NCI-H345 (cell line): ENCODE measurements at places on chromosomes 7 and 10.
A peak's percentile ranks its signal among the peaks of the same experiment; 100 is the strongest.

GRCh38 chr10:124602646-124603365, 141.2 kb downstream of the LHPP start:
- DNase-seq = no peak

GRCh38 chr7:44177570-44178131, 11.6 kb downstream of the GCK start:
- DNase-seq = peak; percentile 56

- no peak for DNase-seq
Observed at GRCh38 chr10:88417387-88418030, 165.6 kb downstream of the RNLS start.

DNA sequence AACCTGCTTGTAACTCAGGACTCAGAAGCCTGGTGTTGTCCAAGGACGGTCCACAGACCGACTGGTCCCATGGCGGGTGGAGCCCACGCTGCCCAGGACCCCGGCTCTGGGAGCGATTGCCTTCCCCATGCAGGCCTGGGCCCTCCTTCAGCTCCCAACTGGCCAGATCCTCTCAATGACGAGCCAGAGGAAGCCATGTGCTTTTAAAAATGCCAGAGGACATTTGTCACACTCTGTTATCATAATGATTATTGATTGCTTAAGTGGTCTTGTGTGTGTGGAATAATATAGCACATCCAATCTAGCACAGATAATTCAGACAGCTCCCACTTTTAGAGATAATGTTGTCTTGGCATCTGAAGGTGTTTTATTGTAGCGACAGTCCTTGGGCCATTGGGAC, 22.6 kb upstream of the OGDHL start:
- no peak for DNase-seq

DNA sequence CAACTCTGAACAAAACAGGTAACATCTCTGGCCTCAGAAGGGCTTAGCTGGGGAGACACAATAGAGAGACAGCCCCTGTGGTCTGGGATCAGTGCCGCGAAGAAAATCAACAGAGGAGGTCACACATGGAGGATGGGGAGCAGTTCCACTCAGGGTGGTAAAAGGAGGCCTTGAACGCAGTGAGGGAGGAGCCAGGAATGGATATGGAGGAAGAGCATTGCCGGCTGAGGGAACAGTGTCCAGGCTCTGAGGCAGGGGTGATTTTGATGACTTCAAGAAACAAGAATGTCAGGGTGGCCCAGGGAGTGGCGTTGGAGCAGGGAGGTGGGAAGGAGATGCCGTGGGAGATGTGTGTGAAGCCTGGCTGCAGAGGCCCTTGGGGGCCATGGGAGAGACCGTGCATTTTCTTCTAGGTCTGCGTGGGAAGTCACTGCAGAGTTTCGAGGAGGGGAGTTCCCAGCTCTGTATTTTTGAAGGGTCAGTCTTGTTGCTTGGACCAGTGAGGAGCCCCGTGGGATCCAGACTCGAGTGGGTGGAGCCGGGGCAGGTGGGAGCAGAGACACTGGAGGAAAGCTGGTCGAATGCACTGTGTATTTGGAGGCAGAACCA, 35.7 kb upstream of the SH2D4B start:
- no peak for DNase-seq

GRCh38 chr7:92790992-92791391, 45.4 kb downstream of the CDK6 start:
- no peak for DNase-seq

- DNase-seq = no peak
Observed at GRCh38 chr10:30455816-30456215, 21.8 kb downstream of the MAP3K8 start.

GRCh38 chr7:114718861-114719260, 203.0 kb upstream of the MDFIC start:
- DNase-seq = no peak

DNA sequence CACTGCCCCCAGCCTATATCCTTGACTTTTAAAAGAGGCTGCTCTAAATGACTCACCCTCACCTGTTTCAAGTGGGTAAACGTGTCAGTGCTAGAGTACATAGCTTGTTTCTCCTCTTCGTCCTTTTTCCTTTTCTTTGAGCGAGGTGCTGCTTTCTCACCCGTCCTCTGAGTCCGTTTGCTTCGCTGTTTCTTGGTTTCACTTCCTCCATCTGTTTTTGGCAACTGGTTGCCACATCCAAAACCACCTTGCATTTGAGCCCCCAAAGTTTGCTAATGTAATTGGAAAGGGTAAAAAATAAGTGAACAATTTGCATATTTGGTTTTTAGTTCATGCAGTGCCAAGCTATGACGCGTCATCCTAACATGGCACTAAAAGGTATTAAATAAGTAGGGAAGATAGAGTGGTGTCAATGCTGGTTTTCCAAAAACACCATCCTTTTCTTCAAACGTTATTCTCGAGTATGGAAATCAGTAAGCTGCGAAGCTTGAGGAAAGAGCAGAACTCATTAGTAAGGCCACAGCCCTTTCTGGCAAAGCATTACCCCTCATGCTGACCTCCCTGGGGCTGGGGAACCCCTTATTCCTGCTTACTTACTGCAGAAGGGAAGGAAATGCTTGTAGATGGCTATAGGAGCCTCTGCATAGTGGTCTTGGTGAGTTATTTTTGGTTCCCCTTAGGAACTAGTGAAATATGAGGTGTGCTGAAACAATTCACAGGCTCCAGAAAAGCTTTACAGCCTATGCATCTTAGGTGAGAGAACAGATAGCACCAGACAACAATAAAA, 133.5 kb downstream of the GALNT11 start:
- DNase-seq = no peak

DNA sequence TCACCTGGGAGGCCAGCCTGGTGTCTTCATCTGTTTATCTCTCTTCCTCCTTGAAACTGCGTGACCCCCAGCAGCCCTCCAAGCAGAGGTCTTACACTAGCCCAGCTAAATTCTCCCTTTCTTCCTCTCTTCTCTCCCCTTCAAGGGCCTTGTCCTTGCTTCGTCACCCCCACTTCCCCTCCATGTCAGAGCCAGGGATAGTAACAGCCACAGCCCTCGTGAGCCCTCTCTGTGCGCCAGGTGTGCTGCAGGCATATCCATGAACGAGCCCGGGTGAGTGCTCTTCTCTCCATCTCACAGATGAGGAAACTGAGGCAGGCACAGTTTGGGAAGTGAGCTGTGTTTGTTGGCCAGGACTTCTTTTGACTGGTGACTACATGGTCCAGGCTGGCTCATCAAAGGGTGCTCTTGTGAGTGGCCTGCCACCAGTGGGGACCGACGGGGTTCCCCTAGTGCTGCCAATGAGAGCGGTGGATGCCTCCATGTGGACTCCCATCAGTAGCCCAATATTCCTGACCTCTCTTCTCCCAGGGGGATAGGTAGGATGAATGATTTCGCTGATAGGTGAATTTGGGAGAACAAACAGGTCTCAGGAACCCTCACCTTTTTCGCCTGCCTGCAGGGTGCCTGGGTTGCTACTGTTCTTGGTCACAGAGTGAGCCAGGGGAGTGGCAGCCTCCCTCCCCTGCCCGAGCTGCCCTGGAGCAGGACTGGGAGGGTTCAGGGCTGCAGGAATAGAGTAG, 38.1 kb downstream of the ADRA2A start:
- no peak for DNase-seq

DNA sequence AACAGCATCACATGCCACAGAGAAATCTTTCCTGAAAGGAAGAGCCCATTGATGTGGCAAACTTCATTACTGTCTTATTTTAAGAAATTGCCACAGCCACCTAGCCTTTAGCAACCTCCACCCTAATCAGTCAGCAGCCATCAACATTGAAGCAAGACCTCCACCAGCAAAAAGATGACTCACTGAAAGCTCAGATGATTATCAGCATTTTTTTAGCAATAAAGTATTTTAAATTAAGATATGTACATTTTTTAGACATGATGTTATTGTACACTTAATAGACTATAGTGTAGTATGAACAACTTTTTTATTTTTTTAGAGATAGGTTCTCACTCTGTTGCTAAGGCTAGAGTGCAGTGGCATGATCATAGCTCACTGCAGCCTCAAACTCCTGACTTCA, 14.8 kb downstream of the STEAP1B start:
- no peak for DNase-seq

GRCh38 chr7:80136261-80137055, 1.8 kb downstream of the GNAI1 start:
- DNase-seq = peak; percentile 9

DNA sequence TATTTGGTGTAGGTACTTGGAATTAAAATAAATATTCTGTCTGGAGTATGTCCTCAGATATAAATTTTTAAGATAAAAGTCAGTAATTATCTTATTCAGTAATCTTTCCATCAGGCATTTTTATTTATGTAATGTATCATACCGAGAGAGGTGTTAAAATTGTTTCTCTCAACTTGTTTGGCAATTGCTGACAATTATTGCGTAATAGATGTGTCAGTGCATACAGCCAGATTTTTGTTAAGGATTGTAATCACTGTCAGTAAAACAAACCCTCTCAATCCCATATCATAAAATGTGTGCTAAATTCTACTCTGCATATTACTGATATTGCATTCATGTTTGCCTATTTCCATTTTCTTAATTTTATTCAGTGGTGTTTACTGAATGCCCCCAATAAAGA, 69.2 kb downstream of the CNTNAP2 start:
- no peak for DNase-seq

DNA sequence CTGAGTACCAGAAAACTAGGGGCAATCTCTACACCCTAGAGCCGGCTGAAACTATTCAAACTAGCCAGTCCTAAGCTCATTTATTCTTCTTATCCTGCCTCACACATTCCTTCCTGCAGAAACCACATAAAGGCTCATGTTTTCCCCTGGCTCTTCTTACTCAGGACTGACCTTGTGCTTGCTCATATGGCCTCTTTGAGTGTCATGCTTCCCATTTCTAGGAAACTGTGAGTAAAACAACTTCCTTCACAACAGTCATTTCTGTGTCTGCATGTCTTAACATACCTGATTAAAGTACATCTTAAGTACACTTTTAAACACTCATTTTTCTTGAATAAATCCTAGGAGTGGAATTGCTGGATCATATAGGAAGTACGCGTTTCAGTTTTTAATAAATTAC, 52.3 kb upstream of the KIAA1217 start:
- no peak for DNase-seq

DNA sequence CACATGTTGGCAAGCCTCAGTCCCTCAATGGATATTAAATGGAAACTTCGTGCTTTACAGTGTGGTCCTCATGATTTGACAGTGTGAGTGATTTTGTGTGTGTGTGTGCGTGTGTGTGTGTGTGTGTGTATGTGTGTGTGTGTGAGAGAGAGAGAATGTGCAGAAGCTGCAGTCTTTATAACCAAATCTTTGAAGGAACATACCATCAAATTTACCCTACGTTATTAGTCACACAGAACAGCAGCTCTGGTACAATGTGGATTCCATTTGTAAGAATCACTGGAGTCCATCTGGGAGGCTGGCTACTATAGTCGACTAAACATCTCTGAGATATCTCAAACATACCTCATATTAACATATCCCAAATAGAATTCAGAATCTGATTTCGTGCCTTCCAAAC, 928.0 kb upstream of the POT1 start:
- no peak for DNase-seq

GRCh38 chr10:24128066-24128730, 80.7 kb upstream of the KIAA1217 start:
- DNase-seq = no peak

- DNase-seq = no peak
Observed at GRCh38 chr10:100746784-100747455, 1.5 kb downstream of the PAX2 start.

- DNase-seq = peak; percentile 34
Observed at GRCh38 chr10:36038316-36038955, 396.3 kb upstream of the FZD8 start.

DNA sequence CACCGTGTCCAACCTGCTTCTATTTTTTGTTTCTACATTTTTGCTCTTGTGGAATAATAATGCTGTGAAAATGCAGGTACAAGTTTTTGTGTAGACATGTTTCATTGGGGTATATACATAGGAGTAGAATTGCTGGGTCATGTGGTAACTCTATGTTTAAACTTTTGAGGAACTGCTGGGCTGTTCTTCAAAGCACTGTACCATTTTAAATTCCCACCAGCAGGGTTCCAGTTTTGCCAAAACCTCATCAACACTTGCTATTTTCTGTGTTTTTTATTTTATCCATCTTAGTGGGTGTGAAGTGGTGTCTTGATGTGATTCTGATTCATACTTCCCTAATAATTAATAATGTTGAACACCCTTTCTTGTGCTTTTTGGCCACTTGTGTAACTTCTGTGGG, 138.6 kb downstream of the RGS10 start:
- no peak for DNase-seq

- DNase-seq = peak; percentile 10
Observed at GRCh38 chr7:55250313-55250712, 114.8 kb upstream of the LANCL2 start.

GRCh38 chr7:95794917-95795515, 22.7 kb downstream of the DYNC1I1 start:
- DNase-seq = no peak

- no peak for DNase-seq
Observed at GRCh38 chr7:117383483-117384189, 43.7 kb downstream of the ASZ1 start.

DNA sequence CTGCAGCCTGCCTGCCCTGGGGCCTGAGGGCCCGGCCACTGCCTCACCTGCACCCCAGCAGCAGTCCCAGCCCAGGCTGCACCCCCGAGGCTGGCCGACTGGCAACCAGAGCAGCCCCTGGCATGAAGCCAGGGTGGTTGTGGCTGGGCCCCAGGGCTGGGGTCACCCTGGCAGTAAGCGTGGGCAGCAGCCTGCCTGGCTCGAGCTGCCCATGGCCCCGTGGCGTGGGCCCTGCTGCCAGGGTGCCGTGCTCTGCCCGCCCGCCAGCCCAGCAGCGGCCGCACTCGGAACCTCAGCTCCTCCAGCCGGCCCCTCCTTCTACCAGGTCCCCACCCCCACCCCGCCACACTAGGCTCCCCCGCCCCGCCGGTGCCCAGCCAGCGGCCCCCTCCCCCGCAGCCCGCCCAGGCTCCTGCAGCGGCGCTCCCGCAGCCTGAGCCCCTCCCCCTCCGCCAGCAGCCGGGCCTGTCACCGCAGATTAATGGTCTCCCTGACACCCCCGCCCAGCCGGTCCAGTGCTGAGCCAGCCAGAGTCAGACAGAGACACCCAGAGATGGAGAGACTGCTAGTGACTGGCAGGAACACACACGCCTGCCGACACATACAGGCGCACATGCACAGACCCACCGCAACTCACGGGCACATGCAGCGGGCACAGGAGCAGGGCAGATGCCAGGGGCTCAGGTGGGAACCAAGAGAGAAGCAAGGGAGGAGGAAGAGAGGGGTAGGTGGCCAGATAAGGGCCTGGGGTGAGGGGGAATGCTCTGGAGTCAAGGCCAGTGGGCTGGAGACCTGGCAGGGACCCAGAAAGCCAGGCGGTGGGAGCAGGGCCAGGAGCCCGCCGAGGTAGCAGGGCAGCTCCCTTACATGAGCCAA, 22.4 kb downstream of the KCNH2 start:
- no peak for DNase-seq
